ENCODE measurements at places on chromosomes 11 and 22.
A peak's percentile ranks its signal among the peaks of the same experiment; 100 is the strongest.

DNA sequence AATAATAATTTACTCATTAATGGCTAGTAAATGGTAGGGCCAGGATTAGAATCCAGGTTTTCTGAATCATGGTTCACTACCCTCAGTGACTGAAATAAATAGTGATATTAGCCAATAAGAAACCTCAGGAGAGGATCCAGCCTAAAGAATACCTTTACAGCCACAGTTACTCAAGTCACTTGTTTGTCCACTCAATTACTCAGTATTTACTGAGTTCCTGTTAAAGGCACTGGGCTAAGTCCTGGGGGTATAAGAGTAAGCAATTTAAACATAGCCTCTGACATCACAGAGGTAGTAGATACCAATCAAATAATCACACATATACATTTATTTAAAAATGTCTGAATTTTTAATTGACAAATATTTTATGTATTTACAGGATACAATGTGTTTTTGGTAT lies 56.8 kb upstream of the GAB2 start:
- no peak for DNase-seq

DNA sequence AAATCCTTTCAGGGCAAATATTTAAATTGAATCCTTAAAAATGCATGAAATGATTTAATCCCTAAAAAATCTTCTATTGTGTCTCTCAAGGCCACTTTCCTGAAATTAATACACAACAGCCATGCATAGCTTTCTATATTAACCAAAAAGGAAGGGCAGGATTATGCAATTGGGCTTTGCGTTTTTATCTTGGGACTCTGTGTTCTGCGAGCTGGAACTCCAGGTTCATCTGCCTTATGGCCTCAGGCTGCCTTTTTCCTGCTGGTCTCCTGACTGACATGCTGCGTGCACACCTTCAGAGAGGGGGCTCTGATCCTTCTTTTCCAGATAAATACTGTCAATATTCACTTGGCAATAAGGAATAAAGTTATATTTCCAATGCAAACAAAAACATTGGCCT lies 141.7 kb upstream of the GRIA4 start:
- no peak for DNase-seq

GRCh38 chr11:41115066-41115465 lies 344.4 kb downstream of the LRRC4C start:
- no peak for DNase-seq

- DNase-seq, result no peak
Observed at GRCh38 chr11:29162491-29162890, 854.3 kb downstream of the KCNA4 start.

DNA sequence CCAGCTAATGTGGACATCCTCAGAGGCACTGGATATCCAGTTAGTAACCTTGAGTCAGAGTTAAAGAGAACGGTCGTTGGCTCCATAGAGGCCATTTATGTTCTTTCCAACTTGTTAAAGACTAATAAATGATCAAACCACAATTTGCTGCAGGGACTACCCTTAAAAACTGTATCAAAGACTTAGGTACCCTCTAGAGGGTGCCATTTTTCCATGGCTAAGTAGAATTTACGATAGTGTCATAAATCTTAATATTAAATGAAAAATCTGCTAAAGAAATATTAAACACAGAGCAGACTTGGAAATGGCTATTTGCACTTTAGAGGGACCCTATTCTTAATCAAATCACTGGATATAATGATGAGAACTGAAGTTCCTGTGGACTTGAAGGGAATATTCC lies 685.2 kb upstream of the CHORDC1 start:
- peak; percentile 6 for DNase-seq

GRCh38 chr11:111976767-111977145 lies 39.6 kb downstream of the DIXDC1 start:
- no peak for DNase-seq

GRCh38 chr11:76783896-76784813 lies 999 bp downstream of the TSKU start:
- peak; percentile 83 for DNase-seq

DNA sequence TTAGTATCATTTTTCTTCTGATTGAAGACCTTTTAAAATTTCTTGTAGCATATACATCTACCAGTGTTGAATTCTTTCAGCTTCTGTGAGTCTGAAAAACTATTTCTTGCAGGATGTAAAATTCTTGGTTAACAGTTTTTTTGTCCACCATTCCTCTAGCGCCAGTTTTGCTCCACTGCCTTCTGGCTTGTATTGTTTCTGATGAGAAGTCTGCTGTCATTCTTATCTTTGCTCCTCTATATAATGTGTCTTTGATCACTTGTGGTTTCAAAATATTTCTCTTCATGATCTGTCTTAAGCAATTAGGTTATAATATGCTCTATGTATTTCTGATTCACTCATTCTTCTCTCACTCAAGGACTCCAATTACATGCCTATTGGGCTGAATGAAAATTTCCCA lies 152.3 kb downstream of the INSC start:
- no peak for DNase-seq

DNA sequence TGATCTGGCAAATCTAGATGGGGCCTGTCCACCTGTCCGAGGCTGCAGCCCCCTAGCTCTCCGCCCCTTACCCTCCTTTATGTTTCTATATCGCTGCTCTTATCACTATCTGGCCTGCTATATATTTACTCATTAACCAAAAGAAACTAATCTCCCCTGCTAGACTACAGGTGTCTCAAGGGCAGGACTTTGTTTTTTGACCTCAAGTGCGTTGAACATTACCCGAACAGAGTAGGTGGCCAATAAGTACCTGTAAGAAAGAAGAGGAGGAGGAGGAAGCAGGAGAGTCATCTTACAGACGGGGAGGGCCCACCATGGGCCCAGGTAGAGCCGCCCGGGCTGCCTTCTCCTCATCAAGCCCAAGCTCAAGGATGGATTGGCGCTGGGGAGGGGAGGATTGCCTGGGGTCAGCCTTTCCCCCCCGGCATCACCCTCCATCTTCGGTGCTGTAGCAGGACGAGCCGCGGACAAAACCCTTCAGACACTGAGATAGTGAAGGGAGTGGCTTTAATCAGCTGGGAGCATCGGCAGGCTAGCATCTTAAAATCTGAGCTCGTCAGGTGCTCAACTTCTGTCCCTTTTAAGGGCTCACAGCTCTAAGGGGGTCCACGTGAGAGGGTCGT lies 1.2 kb upstream of the P2RY6 start:
- DNase-seq, result no peak
